Sigmoid colon (tissue), 7 donors: ENCODE measurements at places on chromosomes 16 and 17. TPM values are rescaled to one million over a fixed set of nuclear protein-coding genes. Genes with fewer than 3 reads are reported as not detected.

Gene CCL5
- not detected for total RNA-seq

Gene MYOCD
- total RNA-seq, result 108 TPM

Gene CYB5D1
- 14.4 TPM for total RNA-seq

Gene TNFRSF17
- total RNA-seq, result not detected

DNA sequence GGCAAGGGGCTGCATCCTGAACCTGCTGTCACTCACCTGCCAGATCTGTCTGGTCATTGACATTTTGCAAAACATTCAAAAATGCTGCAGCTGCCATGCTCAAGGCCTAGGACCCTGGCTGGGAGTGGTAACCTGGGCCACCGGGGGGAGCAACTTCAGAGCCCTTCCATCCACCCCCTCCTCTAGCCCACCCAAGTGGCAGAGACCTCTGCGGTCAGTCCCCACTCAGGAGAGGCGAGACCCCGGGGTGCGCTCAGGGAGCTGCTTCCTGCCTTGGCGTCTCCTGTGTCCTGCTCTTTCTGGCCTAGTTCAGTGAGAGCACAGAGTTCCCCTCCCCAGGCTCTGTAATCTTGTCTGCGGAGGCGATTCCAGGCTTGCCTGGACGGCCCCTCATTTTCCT lies 108.8 kb downstream of the CCDC182 start:
- no peak overlapping the region for H3K27ac ChIP-seq
- H3K36me3 ChIP-seq, result no peaks in the 10 kb centered on the region
- H3K4me1 ChIP-seq, result no peaks in the 10 kb centered on the region

- peaks cover 3% of the 10 kb centered on the region for H3K4me1 ChIP-seq
- no peak for DNase-seq
- no peak overlapping the region for H3K27ac ChIP-seq
- no peaks in the 10 kb centered on the region for H3K27me3 ChIP-seq
- H3K36me3 ChIP-seq, result peaks cover 56% of the 10 kb centered on the region
These were observed 26.8 kb downstream of the MPP2 start for GRCh38 chr17:43880420-43880991.

GRCh38 chr17:76995387-76996105 lies 127.3 kb downstream of the MGAT5B start:
- DNase-seq, result no peak
- no peaks in the 10 kb centered on the region for H3K27me3 ChIP-seq
- H3K27ac ChIP-seq, result no peak overlapping the region
- H3K36me3 ChIP-seq, result no peaks in the 10 kb centered on the region

DNA sequence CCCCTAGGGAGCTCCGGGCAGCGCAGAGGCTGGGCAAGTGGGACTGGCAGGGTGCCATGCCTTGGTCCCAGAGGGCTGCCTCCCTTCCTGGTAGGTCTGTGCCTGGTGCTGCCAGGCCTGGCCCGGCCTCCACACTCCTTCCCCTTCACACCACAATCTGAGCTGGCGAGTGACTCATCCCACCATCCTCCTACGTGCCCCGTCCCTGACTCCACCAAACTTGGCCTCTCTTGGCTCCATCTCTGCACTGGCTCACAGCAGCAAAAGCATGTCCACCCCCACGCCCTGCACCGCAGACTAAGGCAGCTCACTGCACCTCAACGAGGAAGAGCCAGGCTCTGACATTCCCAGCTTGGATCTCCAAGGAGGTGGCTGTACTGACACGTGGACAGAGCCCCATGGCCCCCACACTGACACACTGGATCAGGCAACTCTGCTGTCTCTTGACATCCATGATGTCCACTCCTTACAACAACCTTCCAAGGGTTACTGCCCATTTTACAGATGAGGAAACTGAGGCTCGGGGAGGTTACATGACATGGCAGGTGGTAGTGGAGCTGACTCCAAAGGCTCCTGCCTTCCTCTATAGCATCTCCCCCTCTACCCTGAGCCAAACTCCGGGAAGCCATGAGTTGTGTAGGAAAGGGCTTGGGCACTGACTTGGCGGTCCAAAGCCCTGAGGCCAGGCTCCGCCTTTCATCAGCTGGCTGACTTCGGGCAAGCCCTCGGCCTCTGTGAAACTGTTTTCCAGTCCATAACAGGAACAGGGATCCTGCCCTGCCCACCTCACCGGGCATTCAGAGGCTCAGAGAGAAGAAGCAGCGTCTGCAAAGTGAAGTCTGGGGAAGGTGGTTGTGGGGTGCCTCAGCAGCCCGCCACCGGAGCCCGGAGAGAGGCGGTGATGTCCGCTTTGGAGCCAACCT lies 20.1 kb upstream of the KRT19 start:
- peak overlapping the region; percentile 65 for H3K27ac ChIP-seq
- peaks cover 20% of the 10 kb centered on the region for H3K4me1 ChIP-seq
- DNase-seq, result peak; percentile 70
- no peaks in the 10 kb centered on the region for H3K27me3 ChIP-seq
- no peak overlapping the region for H3K4me3 ChIP-seq

- no peak for DNase-seq
- H3K4me3 ChIP-seq, result no peak overlapping the region
- H3K27ac ChIP-seq, result no peak overlapping the region
These were observed 15.1 kb downstream of the NGFR start for GRCh38 chr17:49510059-49510719.

GRCh38 chr17:32876417-32877163 lies at the start of gene MYO1D:
TSS of gene MYO1D (minus strand) at chr17:32877124. CDS start at chr17:32876872, 252 bp downstream.
- H3K27me3 ChIP-seq, result no peaks in the 10 kb centered on the region
- H3K36me3 ChIP-seq, result no peaks in the 10 kb centered on the region
- DNase-seq, result peak; percentile 74
- H3K4me1 ChIP-seq, result no peaks in the 10 kb centered on the region
- H3K27ac ChIP-seq, result peak within 1 kb of the TSS; percentile 86

DNA sequence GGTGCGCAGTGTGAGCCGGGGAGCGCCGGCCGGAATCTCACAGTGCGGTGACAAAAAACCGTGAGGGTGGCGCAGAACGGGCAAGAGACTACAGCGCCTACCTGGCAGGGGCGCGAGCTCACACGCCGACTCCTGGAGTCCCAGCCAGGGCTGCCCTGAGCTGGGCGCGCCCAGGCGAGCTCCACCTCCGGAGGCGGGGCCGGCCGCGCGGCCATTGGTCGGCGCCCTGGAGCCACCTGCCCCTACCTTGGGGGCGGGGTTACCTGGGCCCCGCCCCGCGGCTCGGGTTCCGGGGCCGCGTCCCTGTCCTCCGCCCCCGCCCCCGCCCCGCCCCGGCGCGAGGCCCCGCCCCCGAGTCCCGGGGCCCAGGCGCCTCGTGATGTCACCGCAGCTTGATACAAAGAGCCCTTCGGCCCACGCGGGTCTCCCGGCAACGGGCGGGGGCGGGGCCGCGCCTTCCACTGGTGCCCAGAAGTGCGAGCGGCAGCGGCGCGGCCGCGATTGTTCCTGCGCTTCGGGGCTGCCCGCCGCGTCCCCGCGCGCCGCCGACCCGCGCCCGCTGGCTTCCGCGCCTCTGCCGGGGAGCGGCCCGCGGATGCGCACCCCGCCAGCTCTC lies 96.3 kb downstream of the RAB11FIP4 start:
- H3K36me3 ChIP-seq, result no peaks in the 10 kb centered on the region
- no peaks in the 10 kb centered on the region for H3K4me1 ChIP-seq
- peaks cover 56% of the 10 kb centered on the region for H3K27me3 ChIP-seq
- peak overlapping the region; percentile 57 for H3K4me3 ChIP-seq

GRCh38 chr17:29574732-29575510 lies 6.4 kb downstream of the TP53I13 start:
- no peak overlapping the region for H3K4me3 ChIP-seq
- peak; percentile 58 for DNase-seq
- peaks cover 51% of the 10 kb centered on the region for H3K36me3 ChIP-seq
- peaks cover 40% of the 10 kb centered on the region for H3K4me1 ChIP-seq
- no peak overlapping the region for H3K27ac ChIP-seq

DNA sequence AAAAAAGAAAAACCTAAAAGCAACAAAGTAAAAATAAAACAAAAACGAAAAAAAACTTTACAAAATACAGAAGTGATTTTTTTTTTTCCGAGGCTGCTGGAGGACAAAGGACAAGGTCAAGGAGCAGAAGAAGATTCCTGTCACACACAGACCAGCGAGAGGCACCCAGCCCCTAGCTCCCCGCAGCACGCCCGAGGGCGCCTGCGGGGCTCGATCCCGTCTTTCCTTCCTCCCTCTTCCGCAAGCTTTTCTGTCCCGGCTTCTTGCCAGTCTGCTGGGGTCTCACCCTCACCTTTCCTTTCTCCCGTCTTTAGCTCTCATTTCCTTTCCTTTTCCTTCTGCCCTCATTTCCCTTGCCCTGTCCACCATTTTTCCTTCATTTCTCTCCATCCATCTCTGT lies 66.1 kb upstream of the DNAH17 start:
- peak; percentile 53 for DNase-seq
- H3K4me3 ChIP-seq, result no peak overlapping the region
- no peaks in the 10 kb centered on the region for H3K4me1 ChIP-seq
- H3K27ac ChIP-seq, result no peak overlapping the region
- no peaks in the 10 kb centered on the region for H3K36me3 ChIP-seq

DNA sequence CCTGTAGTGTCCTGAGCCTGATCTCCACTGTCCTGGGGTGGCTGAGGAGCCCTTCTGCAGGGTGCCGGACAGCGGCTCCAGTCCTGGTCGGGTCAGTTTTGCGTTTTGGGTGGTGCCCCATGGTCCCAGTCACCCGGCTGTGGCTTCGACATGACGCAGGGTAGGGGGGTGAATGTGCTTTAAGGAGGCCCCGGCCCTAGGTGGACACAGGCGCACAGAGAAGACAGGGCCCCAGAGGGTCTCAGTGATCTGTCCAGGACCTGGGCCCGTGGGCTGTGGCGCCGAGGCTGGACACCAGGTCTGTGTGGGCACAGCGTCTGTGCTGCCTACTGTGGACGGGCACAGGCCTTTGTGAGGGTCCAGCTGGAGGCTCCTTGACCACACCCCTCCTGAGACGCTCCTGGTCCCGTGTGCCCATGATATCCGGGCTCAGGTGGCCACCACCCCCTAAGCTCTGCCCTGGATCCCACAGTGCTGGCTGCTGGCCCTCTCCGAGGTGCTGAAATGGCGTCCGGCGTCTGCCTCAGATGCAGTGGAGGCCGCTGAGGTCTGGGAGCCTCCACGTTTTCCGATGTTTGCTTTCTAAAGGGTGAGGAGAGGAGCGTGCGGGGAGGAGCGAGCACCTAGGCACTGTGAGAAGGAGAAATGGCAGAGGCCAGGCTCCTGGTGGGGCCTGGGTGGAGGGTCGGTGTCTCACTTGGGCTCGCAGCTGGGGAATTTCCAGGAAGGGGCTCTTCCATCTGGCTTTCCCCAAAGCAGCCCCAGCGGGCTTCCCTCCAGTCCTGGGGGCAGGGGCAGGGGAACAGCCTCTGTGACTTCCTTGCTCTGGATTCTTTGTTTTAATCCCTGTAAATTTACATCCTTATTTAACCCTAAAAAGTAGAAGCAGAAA lies 56.1 kb upstream of the ACSF3 start:
- no peaks in the 10 kb centered on the region for H3K36me3 ChIP-seq
- no peak overlapping the region for H3K27ac ChIP-seq
- DNase-seq, result no peak
- H3K4me3 ChIP-seq, result no peak overlapping the region
- no peaks in the 10 kb centered on the region for H3K4me1 ChIP-seq

GRCh38 chr16:20859229-20859628 lies 40.9 kb downstream of the DCUN1D3 start:
- H3K27me3 ChIP-seq, result no peaks in the 10 kb centered on the region
- H3K4me1 ChIP-seq, result peaks cover 32% of the 10 kb centered on the region
- H3K4me3 ChIP-seq, result no peak overlapping the region
- no peak for DNase-seq
- peaks cover 2% of the 10 kb centered on the region for H3K36me3 ChIP-seq

- peak overlapping the region; percentile 65 for H3K27ac ChIP-seq
- no peaks in the 10 kb centered on the region for H3K27me3 ChIP-seq
- no peaks in the 10 kb centered on the region for H3K4me1 ChIP-seq
- no peak overlapping the region for H3K4me3 ChIP-seq
- H3K36me3 ChIP-seq, result no peaks in the 10 kb centered on the region
- DNase-seq, result no peak
These were observed 28.2 kb downstream of the ZNF652 start for GRCh38 chr17:49333804-49334203.

DNA sequence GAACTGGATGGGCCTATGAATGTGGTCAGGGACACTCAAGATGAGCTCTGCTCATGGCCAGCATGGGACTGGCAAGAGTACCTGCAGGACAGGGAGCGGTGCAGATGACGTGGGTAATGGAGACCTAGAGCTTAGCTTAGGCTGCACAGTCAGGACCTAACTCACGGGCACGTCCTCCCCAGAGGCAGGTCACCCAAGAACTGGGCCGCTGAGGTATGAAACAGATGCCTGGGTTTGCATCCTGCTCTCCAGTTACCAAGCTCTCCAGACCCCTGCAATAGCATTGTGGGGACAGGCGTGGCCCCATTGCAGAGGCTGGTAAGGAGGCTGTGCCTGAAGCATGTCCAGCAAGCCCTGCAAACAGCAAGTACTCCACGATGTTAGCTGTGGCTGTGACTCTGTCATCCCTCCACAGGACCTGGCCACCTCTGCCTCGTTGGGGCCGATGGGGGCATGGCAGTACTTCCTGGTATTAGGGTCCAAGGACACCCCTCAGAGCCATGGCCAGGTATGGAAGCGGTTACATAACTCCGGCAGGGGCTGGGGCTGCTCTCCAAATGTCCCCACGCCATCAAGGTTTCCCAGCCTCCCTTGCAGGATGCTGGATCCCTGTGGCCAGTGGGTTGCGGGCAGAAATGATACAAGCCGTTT lies 37.5 kb upstream of the RBFOX3 start:
- no peaks in the 10 kb centered on the region for H3K27me3 ChIP-seq
- no peaks in the 10 kb centered on the region for H3K36me3 ChIP-seq
- peaks cover 27% of the 10 kb centered on the region for H3K4me1 ChIP-seq
- H3K27ac ChIP-seq, result no peak overlapping the region
- no peak overlapping the region for H3K4me3 ChIP-seq

GRCh38 chr16:85782451-85782850 lies 16.9 kb downstream of the EMC8 start:
- DNase-seq, result no peak
- peaks cover 14% of the 10 kb centered on the region for H3K4me1 ChIP-seq
- H3K36me3 ChIP-seq, result peaks cover 58% of the 10 kb centered on the region
- no peak overlapping the region for H3K4me3 ChIP-seq

GRCh38 chr16:73523209-73523608 lies 475.3 kb upstream of the ZFHX3 start:
- H3K27ac ChIP-seq, result no peak overlapping the region
- no peaks in the 10 kb centered on the region for H3K36me3 ChIP-seq
- no peak overlapping the region for H3K4me3 ChIP-seq
- no peak for DNase-seq

DNA sequence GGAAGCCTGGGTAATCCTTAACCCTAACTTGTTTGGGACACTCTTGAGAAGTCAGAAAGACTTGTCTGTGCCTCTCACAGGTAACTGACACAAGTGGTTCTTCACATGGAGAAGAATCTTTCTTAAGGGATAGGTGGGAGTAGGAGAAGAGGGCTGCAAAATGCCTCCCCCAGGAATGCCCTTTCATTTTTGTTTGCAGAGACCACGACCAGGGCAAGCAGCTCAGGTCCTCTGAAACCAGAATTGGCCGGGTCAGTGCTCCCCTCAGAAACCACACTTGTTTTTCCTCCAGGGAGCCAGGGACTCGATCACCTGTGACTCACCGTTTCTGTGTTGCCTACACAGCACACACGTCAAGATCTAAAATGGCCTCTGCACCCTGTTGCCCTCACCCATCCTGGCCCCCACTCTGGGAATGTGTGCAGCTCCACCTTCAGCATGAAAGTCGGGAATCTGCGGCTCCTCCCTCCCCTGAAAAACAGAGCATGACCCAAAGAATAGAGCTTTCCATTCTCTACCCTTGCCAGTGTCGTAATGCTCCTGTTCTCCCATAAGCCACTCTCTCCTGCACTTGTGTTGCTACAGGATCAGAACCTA lies 36.1 kb downstream of the HNF1B start:
- no peaks in the 10 kb centered on the region for H3K36me3 ChIP-seq
- H3K27ac ChIP-seq, result no peak overlapping the region
- DNase-seq, result no peak
